ENCODE measurements at places on chromosomes 1 and 21. TPM values are rescaled to one million over a fixed set of nuclear protein-coding genes. Genes with fewer than 3 reads are reported as not detected.

DNA sequence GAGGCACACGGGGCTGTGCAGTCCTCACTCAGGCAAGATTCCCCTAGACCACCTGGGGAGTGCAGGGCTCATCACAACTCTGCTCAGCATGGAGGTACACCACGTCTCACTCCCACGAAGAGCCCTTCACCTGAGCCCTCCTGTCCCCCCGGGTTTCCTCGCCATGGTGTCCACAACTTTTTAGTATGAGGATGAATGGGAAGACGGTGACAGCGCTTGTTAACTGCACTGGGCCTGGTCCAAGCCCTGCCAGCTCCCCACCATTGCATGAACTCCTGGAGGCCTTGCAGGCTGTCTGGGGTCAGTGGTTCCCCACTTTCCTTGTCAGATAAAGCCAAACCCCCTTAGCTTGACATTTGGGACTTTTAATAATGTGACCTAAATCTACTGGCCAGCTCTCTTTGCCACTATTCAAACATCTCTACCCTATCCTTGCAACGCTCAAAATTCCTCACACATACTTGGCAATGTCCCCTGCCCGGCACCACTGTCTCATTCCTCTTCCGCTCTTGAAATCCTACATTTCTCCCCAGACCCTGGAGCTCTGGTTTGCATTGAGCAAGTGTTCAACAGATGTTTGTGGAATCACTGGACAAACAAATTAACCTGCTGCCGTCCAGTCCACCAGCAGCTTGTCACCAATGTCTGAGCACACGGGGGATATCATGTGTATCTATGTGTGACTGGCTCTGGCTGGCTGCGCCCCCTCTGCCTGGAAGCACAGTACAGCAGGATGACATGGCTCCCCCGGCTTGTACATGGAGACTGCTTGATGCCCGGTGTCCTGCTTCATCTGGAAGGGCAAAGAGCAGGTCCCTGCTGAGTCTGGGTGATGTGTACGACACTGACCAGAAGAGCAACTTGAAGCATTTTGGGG, 11.2 kb downstream of the TMEM9 start:
- DNase-seq, result no peak

IQCC gene
- polyA plus RNA-seq, result 10.2 TPM

ALPL gene
- polyA plus RNA-seq, result 40.2 TPM

C2CD4D gene
- 0.20 TPM for polyA plus RNA-seq

PODN gene
- polyA plus RNA-seq, result 2.0 TPM

SLC25A34 gene
- polyA plus RNA-seq, result 3.9 TPM

PCSK9 gene
- polyA plus RNA-seq, result 0.95 TPM

ADCY10 gene
- polyA plus RNA-seq, result 0.83 TPM
